ENCODE measurements at places on chromosomes 13 and 19. TPM values are rescaled to one million over a fixed set of nuclear protein-coding genes. Genes with fewer than 3 reads are reported as not detected.
A peak's percentile ranks its signal among the peaks of the same experiment; 100 is the strongest.

DNA sequence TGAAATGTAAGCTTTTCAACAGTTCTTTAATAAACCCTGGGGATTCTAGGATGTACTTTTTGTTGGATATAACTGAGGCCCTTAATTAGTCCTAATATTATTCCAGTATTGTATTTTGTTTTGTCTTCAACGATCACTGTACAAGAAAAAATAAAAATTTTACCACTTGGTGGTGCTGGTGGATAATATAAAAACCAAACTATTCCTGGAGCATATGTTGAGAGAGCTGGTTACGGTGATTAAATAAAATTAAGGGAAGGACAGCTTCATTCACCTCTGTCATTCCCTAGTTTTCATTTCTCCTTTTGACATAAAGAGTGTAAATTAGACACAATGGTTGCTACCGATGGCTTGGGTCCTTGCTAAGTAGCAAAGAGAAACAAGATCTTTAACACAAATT, 598.6 kb upstream of the PCDH20 start:
- H3K36me3 ChIP-seq: no peaks in the 10 kb centered on the region
- no peak for DNase-seq
- H3K4me1 ChIP-seq: no peaks in the 10 kb centered on the region
- H3K27ac ChIP-seq: no peak overlapping the region

- H3K4me1 ChIP-seq: no peaks in the 10 kb centered on the region
- H3K27ac ChIP-seq: no peak overlapping the region
- no peaks in the 10 kb centered on the region for H3K27me3 ChIP-seq
- no peak overlapping the region for H3K4me3 ChIP-seq
Observed at GRCh38 chr19:7349961-7350711, 1.4 kb downstream of the ARHGEF18 start.

GRCh38 chr19:6095760-6096159, 14.5 kb downstream of the RFX2 start:
- no peak overlapping the region for H3K27ac ChIP-seq
- H3K4me1 ChIP-seq: peaks cover 24% of the 10 kb centered on the region
- H3K4me3 ChIP-seq: no peak overlapping the region
- no peaks in the 10 kb centered on the region for H3K36me3 ChIP-seq
- no peak for DNase-seq

DNA sequence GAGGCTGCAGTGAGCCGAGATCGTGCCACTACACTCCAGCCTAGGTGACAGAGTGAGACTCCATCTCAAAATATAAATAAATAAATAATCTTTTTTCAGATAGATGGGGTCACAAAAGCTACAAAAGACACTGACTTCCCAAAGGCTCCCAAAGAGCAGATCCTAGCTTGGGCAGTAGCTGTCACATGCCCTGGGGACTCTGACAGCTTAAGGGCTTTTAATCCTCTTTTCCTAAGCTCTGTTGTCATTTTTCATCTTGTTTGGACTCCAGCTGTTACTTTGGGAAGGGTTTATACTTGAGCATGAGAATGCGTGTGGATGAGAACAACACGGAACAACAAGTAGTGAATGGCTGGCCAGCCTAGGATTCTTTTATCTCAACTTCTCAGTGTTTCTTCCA, 231.7 kb downstream of the MZT1 start:
- no peaks in the 10 kb centered on the region for H3K36me3 ChIP-seq
- H3K27me3 ChIP-seq: no peaks in the 10 kb centered on the region
- H3K27ac ChIP-seq: no peak overlapping the region
- peak; percentile 63 for DNase-seq

- no peaks in the 10 kb centered on the region for H3K4me1 ChIP-seq
- no peak overlapping the region for H3K27ac ChIP-seq
- no peaks in the 10 kb centered on the region for H3K27me3 ChIP-seq
- no peak overlapping the region for H3K4me3 ChIP-seq
- no peak for DNase-seq
Observed at GRCh38 chr19:33443638-33444561, 70.4 kb downstream of the CEBPG start.

- H3K27me3 ChIP-seq: no peaks in the 10 kb centered on the region
- peak; percentile 28 for DNase-seq
- no peak overlapping the region for H3K27ac ChIP-seq
- H3K4me3 ChIP-seq: no peak overlapping the region
Observed at GRCh38 chr13:29743201-29743786, 107.1 kb downstream of the UBL3 start.

GRCh38 chr19:6970443-6970842, 50.8 kb downstream of the MBD3L2B start:
- DNase-seq: no peak
- no peaks in the 10 kb centered on the region for H3K4me1 ChIP-seq
- H3K27me3 ChIP-seq: no peaks in the 10 kb centered on the region
- no peaks in the 10 kb centered on the region for H3K36me3 ChIP-seq
- no peak overlapping the region for H3K4me3 ChIP-seq
- H3K27ac ChIP-seq: no peak overlapping the region

GRCh38 chr19:49421878-49422202, 1.4 kb downstream of the PTH2 start:
- peaks cover 84% of the 10 kb centered on the region for H3K27me3 ChIP-seq
- H3K4me3 ChIP-seq: no peak overlapping the region
- DNase-seq: no peak
- no peaks in the 10 kb centered on the region for H3K36me3 ChIP-seq
- peaks cover 36% of the 10 kb centered on the region for H3K4me1 ChIP-seq

GRCh38 chr13:20424949-20425348, 100.7 kb downstream of the CRYL1 start:
- peaks cover 8% of the 10 kb centered on the region for H3K4me1 ChIP-seq
- no peak for DNase-seq
- no peak overlapping the region for H3K27ac ChIP-seq
- H3K27me3 ChIP-seq: no peaks in the 10 kb centered on the region
- no peaks in the 10 kb centered on the region for H3K36me3 ChIP-seq
- H3K4me3 ChIP-seq: no peak overlapping the region

- peak; percentile 21 for DNase-seq
- peaks cover 19% of the 10 kb centered on the region for H3K27me3 ChIP-seq
- no peak overlapping the region for H3K27ac ChIP-seq
- no peaks in the 10 kb centered on the region for H3K36me3 ChIP-seq
- no peak overlapping the region for H3K4me3 ChIP-seq
Observed at GRCh38 chr13:23467048-23467931, 33.8 kb upstream of the SACS start.

DNA sequence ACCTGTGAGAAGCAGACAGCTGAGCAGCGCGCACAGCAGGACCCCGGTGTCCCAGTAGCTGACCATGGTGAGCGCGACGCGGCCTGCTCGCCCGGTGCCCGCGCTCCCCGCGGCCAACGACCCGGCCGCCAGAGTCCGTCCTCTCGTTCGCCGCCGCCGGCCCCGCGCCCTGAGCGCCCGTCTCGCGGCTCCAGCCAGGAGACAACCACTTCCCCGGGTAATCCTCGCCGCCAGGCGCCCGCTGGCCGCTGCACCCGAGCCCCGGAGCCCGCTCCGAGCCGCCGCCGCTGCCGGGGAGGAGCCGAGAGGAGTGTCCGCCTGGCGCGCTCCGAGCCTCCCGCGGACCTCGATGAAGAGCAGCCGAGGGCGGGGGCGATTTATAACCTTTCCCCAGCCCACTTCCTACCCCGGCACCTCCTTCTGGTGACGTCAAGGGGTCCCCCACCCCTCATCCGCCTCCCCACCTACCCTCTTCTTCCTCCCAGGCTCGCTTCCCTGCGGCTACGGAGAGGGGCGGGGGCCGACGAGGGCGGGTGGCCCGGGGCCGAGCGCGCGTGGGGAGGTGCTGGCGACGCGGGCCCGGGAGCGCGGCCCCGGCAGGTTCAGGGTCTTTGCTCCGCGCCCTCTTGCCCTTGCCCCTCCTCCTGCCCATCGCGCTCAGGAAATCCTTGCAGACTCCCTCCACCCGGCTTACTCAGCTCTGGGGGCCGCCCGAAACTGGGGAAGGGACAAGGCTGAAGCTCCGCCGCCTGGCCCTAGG, at the start of gene FLT1:
FLT1 (minus strand) TSS at position 351 of the 760 bp plus-strand sequence; CDS start at position 66, 285 bp downstream.
- peak within 1 kb of the TSS; percentile 67 for H3K4me3 ChIP-seq
- no peak within 1 kb of the TSS for H3K27ac ChIP-seq
- no peaks in the 10 kb centered on the region for H3K36me3 ChIP-seq
- H3K4me1 ChIP-seq: peaks cover 11% of the 10 kb centered on the region
- H3K27me3 ChIP-seq: peaks cover 89% of the 10 kb centered on the region

- H3K4me3 ChIP-seq: no peak overlapping the region
- H3K27ac ChIP-seq: peak overlapping the region; percentile 29
- no peaks in the 10 kb centered on the region for H3K27me3 ChIP-seq
- no peaks in the 10 kb centered on the region for H3K36me3 ChIP-seq
Observed at GRCh38 chr13:113069861-113070805, 35.5 kb upstream of the F7 start.

DNA sequence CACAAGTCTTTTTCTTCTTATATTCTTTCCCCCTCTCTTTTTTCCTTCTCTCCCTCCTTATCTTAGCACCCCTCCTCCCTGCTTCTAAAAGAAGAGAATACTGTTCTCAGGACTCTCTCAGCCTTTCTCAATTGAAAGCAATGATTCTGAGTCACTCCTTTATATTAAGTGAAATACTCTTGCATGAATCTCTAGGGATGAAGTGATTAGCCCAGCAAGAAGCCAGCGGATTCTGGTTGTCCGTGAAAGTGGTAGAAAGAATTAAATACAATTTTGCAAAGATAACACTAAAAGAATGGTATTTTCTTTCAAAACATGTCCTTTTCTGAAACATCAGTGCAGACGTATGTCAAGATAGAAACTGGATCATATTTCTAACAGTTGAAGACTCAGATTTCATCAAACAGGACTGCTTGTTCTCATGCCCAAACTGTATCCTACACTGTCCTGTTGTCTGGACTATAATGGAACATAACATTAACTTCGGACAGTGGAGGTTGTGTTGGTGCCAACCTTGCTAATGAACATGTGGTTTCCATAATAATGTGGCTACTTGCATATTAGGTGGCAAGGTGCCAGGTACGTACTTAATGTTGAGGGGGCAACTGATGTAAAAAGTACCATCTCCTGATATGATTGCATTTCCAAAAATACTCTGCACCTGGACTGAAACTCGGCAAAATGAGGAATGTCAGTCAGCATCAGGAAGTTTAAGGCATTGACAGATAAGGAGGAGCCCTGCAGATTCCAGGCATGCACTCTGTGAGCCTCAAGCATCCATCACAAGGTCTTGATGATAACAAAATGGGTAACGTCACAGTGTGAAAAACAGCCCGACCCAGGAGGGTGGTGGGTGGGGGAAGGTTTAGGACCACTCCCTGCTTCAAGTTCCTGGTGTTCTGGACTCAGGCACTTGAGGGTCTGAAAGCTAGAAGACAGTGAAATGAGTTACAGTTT, 357.2 kb downstream of the DLEU7 start:
- H3K4me3 ChIP-seq: no peak overlapping the region
- H3K27me3 ChIP-seq: no peaks in the 10 kb centered on the region
- H3K36me3 ChIP-seq: no peaks in the 10 kb centered on the region
- H3K27ac ChIP-seq: no peak overlapping the region
- DNase-seq: no peak

GRCh38 chr13:111161601-111162600, 46.8 kb downstream of the ARHGEF7 start:
- H3K36me3 ChIP-seq: no peaks in the 10 kb centered on the region
- no peak for DNase-seq
- no peaks in the 10 kb centered on the region for H3K27me3 ChIP-seq
- no peak overlapping the region for H3K27ac ChIP-seq

- H3K4me3 ChIP-seq: peak overlapping the region; percentile 46
- no peaks in the 10 kb centered on the region for H3K4me1 ChIP-seq
- no peak overlapping the region for H3K27ac ChIP-seq
- H3K36me3 ChIP-seq: no peaks in the 10 kb centered on the region
- peaks cover 81% of the 10 kb centered on the region for H3K27me3 ChIP-seq
Observed at GRCh38 chr19:50909240-50910070, 1.7 kb downstream of the KLK4 start.

DNA sequence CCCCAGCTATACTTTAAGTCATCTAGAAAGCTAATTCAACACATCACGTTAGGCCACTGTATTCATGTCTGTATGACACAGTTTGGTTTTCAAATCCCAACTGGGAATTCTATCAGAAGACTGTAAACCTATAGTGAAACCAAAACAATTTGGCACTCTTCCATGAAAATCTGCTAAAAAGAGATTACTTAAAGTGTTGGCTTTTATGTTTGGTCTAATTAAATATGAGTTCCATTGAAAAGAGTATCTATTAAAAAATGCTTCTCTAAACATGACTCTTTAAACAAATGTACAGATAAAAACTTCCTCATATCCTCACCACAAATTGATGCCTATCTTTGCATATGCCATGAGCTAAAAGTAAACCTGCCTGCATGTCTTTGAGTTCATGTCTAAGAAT, 25.4 kb downstream of the PCDH9 start:
- no peaks in the 10 kb centered on the region for H3K36me3 ChIP-seq
- H3K4me1 ChIP-seq: no peaks in the 10 kb centered on the region
- no peaks in the 10 kb centered on the region for H3K27me3 ChIP-seq
- no peak overlapping the region for H3K4me3 ChIP-seq
- H3K27ac ChIP-seq: no peak overlapping the region
- no peak for DNase-seq

DNA sequence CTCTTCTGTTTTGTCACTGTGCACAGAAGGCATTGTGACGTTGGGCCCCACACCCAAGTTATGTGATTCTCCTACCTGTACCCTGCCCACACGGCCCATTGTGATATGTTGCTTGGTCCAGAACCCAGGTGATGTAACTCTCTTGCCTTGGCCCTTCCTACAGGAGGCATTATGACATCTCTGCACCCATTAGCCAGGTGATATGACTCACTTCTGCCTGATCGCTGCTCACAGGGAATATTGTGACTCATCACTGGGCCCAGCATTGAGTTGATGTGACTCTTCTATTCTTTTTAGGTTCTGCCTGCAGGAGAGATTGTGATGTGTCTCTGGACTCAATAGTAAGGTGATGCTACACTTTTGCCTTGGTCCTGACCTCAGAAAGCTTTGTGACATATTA, 65.4 kb upstream of the ZNF91 start:
- H3K27ac ChIP-seq: no peak overlapping the region
- no peaks in the 10 kb centered on the region for H3K4me1 ChIP-seq
- no peak overlapping the region for H3K4me3 ChIP-seq
- H3K27me3 ChIP-seq: no peaks in the 10 kb centered on the region
- no peak for DNase-seq

DNA sequence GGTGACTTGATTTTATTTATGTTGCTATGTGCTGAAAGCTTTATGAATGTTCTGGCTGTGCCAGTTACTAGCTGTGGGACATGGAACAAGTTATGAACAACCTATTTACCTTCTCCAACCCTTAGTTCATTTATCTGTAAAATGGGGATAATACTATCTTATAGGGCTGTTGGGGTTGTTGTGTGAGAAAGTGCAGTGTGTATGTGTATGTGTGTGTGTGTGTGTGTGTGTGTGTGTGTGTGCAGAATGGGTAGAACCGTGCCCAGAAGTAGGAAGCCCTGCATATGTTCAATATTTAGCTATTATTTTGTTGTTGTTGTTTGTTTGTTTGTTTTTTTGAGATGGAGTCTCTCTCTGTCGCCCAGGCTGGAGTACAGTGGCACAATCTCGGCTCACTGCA, 20.4 kb downstream of the ZSWIM9 start:
- H3K4me3 ChIP-seq: no peak overlapping the region
- H3K27me3 ChIP-seq: no peaks in the 10 kb centered on the region
- H3K36me3 ChIP-seq: no peaks in the 10 kb centered on the region
- no peak overlapping the region for H3K27ac ChIP-seq
- no peaks in the 10 kb centered on the region for H3K4me1 ChIP-seq

- H3K27ac ChIP-seq: no peak overlapping the region
- H3K4me3 ChIP-seq: peak overlapping the region; percentile 74
- no peaks in the 10 kb centered on the region for H3K36me3 ChIP-seq
- H3K27me3 ChIP-seq: peaks cover 100% of the 10 kb centered on the region
Observed at GRCh38 chr13:20192158-20192835, 441 bp downstream of the GJB2 start.

ZNF808 gene
- total RNA-seq: 13.5 TPM

ACTN4 gene
- 127 TPM for total RNA-seq

ZSCAN5B gene
- not detected for total RNA-seq

NECTIN2 gene
- 210 TPM for total RNA-seq

FAAP24 gene
- 4.4 TPM for total RNA-seq

CGB3 gene
- not detected for total RNA-seq

PALM gene
- total RNA-seq: 13.9 TPM

TMEM86B gene
- 3.3 TPM for total RNA-seq

LGALS14 gene
- not detected for total RNA-seq
